Fibroblast of skin of right biceps (primary cell): ENCODE measurements at places on chromosomes 13 and 19.

DNA sequence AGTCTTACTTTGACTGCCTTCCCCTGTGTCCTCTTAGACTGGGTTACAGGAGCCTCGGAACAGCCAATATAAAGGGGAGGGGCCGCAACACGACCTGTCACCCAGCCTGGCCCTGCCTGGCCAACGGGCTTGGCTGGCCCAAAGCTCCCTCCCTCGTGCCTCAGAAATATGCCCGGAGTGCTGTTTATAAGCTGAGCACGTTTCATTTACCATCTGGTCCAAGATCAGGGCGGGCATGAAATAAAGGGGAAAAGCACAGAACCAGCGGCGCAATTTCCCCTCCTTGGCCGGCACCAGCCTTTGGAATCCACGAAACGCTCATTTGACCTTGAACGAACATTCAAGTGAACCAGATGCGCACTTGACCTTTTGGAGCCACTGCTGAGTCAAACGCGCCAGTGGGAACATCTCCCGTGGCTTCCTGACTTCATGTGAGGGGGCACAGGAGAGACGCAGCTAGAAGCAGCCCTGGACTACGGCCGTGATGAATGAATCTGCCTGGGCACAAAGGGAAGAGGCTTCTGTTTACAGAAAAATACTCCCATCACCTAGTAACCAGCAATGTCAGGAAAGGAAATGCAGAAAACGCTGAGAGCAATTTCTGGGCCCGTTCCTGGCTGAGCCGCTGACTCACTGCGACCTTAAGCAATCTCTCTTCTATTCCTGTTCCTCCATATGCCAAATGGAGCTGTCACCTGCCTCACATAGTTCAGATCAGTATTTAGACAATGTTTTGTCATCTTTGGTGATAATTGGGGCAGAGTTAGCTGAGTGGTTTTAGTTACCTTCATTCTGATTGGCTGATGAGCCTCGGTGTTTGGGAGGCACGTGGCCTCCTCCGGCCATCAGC, 53.3 kb downstream of the RFX2 start:
- peak; percentile 92 for DNase-seq

DNA sequence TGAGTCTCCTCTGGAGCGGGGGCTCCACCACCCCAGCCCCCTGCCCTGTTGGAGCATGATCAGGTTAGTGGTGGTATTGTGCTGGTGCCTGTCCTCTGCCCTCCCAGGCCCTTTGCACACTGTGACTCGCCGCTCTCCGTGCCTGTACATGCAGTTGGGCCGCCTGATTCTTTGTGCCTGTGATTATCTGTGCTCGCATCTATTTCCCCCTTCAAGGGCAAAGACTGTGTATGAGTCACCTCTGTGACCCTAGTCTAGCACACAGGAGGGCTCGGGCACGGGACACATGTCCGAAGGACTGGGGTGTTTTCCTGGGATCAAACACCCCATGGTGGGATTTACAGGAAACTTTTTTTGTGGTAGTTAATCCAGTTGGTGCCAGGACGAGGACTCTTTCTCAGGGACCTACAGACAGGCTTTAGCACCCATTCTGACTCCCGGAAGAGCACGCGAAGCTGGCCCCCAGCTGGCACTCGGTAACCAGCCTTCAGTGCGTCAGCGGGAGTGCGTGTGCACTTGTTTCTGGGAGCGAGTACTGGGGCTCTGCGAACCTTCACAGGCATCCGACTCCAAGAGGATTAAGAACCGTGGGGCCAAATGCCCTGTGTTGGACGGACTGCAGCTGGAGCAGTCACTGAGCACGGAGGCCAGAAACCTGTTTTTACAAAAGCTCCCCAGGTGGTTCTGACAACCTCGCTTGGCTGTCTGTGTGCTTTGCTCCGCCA, 6.7 kb downstream of the PPP1R37 start:
- DNase-seq: no peak

DNA sequence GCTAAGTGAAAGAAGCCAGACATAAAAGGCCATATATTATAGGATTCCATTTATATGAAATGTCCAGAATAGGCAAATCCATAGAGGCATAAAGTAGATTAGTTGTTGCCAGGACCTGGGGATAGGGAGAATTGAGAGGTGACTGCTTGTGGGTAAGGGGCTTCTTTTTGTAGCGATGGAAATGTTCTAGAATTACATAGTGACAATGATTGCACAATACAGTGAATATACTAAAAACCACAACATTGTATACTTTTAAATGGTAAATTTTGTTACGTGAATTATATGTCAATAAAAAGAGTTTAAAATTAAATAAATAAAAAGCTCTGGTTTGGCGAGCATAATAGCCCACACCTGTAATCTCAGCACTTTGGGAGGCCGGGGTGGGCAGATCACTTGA, 486.8 kb downstream of the KLF12 start:
- no peak for DNase-seq

- DNase-seq: no peak
Measured at GRCh38 chr13:34941436-34941834, 635 bp upstream of the NBEA start.

DNA sequence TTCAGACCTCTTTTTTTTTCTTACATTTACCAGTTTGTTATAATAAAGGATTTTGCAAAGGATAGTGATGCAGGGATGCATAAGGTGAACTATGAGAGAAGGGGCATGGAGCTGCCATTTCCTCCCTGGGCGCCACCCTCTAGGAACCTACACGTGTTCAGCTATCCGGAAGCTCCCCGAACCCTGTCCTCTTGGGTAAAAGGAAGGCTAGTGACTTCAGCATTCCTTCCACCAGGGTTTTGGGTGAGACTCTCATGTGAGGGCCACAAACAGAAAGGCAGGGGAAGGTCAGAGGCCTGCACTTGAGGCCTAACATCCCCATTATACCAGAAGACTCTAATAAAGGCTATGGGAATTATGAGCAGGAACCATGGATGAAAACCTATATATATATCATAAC, 57.3 kb downstream of the IFT88 start:
- no peak for DNase-seq

GRCh38 chr13:23871616-23872220, 17.5 kb downstream of the MIPEP start:
- peak; percentile 58 for DNase-seq

DNA sequence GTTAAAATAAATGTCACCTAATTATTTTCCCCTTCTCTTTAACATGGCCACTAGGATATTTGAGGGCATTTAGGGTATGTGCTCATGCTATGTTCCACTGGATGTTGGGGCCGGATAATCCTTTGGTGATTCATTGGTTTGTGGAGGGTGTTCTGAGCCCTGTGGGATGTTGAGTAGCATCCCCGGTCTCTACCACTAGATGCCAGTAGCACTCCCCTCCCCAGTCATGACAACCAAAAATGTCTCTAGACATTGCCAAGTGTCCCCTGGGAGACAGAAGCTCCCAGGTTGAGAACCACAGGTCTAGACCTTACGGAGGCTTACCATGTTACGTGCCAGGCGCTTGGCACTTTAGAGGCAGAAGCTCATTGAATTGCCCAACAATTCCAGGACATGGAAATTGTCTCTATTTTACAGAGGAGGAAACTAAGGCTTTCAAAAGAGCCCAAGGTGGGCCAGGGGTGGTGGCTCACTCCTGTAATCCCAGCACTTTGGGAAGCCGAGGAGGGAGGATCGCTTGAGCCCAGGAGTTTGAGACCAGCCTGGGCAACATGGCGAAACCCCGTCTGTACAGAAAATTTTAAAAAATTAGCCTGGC, 14.1 kb downstream of the SHANK1 start:
- peak; percentile 82 for DNase-seq

- no peak for DNase-seq
Measured at GRCh38 chr13:85411591-85411990, 387.6 kb downstream of the SLITRK6 start.

GRCh38 chr13:22168437-22169190, 497.7 kb downstream of the FGF9 start:
- DNase-seq: no peak
